Hematopoietic multipotent progenitor cell treated with erythropoietin and hydrocortisone succinate and interleukin-3 and kit ligand, for 4 days (in vitro differentiated cells): ENCODE measurements at places on chromosomes 4 and X.
A peak's percentile ranks its signal among the peaks of the same experiment; 100 is the strongest.

DNA sequence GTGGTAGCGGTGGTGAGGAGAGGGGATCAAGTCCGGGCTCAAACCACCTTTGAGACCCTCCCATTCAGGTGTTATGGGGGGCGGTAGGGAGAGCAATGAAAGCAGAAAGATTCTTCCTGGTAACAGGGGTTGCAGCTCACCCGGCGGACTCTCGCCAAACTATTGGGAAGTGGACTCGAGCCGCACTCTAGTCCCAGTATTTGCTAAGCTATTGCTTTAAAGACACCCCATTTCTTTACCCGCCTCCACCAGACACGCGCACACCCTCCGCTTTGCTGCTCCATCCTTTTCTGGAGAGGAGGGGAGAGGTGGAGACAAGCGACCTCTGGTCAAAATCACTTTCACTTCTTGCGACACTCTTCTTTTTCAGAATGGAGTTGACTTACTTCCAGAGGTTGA, 625 bp upstream of the GABRA4 start:
- no peak for DNase-seq

DNA sequence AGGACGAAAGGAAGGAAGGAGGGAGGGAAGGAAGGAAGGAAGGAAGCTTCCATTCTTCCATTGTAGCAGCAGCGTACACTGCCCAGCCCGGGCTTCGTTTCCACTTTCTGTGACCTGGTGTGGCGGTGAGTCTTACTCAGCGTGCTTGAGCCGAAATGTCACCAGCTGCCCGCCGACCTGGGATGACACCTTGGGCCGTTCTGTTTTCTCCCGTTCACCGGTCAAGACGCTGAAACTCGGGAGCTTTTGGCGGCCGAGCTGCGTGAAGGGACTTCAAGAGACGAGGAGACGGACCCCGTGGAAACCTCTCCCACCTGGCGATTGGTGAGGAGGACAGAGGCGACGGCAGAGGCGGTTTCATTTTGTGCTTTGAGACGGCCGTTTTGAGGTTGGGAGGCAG, 47.1 kb upstream of the PPP2R3B start:
- DNase-seq = no peak

DNA sequence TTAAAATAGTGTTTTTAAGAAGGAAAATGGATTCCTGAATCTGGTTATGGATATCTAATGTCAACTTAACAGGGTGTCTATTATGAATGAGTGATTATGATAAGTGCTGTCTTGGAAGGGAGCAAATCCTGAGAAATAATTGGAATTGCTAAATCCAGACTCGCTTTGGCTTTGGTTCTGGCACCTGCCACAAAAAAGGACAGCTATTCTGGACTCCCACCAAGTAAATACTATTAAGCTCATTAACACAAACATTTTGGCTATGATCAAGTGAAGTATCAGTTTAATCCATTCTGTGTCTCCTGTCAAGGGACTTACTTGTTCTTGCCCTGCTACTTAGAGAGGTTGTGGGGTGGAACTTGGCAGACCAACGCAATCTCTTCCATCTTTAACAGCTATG, 403.7 kb downstream of the CENPC start:
- DNase-seq = no peak

DNA sequence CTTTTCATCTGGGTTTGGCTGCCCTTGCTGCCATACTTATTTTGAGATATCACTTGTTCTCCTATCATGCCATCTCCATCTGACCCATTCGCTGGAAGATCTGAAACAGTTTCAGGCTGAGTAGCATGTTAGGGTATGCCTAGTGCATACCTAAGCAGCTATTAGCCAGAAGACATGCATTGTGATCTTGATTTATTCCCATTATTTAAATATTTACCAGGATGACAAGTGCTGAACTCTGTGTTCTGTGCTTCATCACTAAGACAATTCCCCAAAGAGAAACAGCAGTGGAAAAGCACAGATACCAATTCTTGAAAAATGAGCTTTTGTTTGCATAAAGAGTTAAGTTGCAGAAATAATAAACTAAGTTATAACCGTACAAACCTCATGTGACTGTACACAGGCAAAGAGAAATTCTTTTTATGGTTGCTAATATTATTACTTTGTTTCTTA, 271.0 kb upstream of the ARSJ start:
- DNase-seq = no peak

GRCh38 chr4:13540446-13541175, 3.7 kb downstream of the NKX3-2 start:
- no peak for DNase-seq

DNA sequence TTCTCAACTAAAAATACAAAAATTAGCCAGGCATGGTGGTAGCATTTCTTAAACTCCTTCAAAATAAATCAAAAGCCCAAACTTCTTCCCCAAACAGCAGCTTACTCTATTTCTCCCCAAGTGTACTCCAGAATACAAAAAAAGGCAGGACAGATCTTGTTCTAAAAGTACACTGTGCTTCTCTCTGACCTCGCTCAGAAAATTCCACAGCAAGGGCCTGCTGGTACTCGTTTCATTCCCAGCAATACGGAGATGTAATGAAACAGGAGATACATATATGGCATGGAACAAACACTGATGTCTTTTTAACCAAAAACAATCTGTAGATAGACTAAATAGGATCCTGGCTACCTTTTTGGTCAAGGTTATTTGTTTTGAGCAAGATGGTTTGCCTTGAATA, 25.2 kb downstream of the MAP7D2 start:
- DNase-seq = no peak

GRCh38 chr4:161937596-161937995, 226.2 kb downstream of the FSTL5 start:
- DNase-seq = no peak

GRCh38 chrX:150507251-150507856, 61.1 kb upstream of the MTM1 start:
- DNase-seq = peak; percentile 39
